ENCODE measurements at places on chromosomes 16 and 17. TPM values are rescaled to one million over a fixed set of nuclear protein-coding genes. Genes with fewer than 3 reads are reported as not detected.

GRCh38 chr17:57926723-57927047 is 28.5 kb downstream of the CUEDC1 start:
- H3K36me3 ChIP-seq: no peaks in the 10 kb centered on the region
- DNase-seq: no peak
- no peak overlapping the region for H3K27ac ChIP-seq
- H3K4me1 ChIP-seq: peaks cover 31% of the 10 kb centered on the region

- no peaks in the 10 kb centered on the region for H3K36me3 ChIP-seq
- no peak overlapping the region for H3K27ac ChIP-seq
- no peak for DNase-seq
- H3K4me1 ChIP-seq: peaks cover 4% of the 10 kb centered on the region
These were observed 5.3 kb downstream of the EFNB3 start for GRCh38 chr17:7710301-7710700.

The CD7 gene
- total RNA-seq: not detected

DNA sequence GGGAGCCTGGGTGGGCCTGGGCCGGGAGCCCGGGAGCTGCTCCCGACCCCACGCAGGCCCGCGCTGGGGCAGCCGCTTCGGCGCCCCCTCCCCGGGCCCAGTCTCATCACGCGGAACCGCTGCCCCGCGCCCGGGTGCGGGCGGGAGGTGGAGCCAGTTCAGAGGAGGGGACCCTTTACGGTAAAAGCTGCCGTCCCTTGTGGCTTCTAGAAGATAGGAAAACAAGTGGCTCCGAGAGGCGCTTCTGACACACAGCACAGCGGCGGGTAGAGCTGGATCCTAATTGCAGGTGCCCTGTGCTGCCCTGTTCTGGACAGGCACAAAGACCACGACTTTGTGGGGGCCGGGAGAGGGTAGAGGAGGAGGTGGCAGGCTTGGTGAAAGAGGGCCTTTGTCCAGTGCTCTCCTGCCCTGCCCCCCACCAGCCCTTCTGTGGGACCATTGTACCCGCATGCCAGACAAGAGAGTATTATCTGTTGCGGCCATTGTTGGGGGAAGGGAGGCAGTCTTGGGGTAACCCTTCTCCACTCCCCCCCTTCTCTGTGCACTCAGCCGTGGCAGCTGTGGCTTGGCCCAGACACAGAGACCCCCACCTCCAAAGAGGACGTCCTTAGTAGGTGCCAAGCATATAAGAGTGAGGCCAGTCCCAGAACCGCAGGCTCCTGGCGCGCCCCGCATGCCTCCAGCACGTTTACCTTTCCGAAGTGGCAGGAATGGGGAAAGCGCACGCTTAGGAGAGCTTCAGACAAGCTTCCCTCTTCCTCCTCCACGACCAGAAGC is 736 bp downstream of the CNP start:
- H3K4me3 ChIP-seq: peak overlapping the region; percentile 76
- H3K36me3 ChIP-seq: peaks cover 4% of the 10 kb centered on the region
- peak; percentile 63 for DNase-seq
- H3K27ac ChIP-seq: peak overlapping the region; percentile 87

GRCh38 chr16:78571898-78572358 is 472.5 kb downstream of the WWOX start:
- H3K4me3 ChIP-seq: no peak overlapping the region
- DNase-seq: no peak
- no peaks in the 10 kb centered on the region for H3K4me1 ChIP-seq
- no peak overlapping the region for H3K27ac ChIP-seq

GRCh38 chr17:49249292-49249794 is 18.8 kb upstream of the PHOSPHO1 start:
- no peaks in the 10 kb centered on the region for H3K36me3 ChIP-seq
- no peak for DNase-seq
- peaks cover 24% of the 10 kb centered on the region for H3K27me3 ChIP-seq
- no peak overlapping the region for H3K27ac ChIP-seq
- no peaks in the 10 kb centered on the region for H3K4me1 ChIP-seq
- no peak overlapping the region for H3K4me3 ChIP-seq

GRCh38 chr16:72969146-72969545 is 78.8 kb downstream of the ZFHX3 start:
- no peaks in the 10 kb centered on the region for H3K36me3 ChIP-seq
- H3K4me1 ChIP-seq: peaks cover 29% of the 10 kb centered on the region
- no peak overlapping the region for H3K4me3 ChIP-seq
- no peak for DNase-seq

- DNase-seq: no peak
- no peaks in the 10 kb centered on the region for H3K36me3 ChIP-seq
- H3K4me3 ChIP-seq: no peak overlapping the region
- H3K27ac ChIP-seq: no peak overlapping the region
- no peaks in the 10 kb centered on the region for H3K27me3 ChIP-seq
These were observed 93.5 kb downstream of the PRKCA start for GRCh38 chr17:66395961-66396360.

DNA sequence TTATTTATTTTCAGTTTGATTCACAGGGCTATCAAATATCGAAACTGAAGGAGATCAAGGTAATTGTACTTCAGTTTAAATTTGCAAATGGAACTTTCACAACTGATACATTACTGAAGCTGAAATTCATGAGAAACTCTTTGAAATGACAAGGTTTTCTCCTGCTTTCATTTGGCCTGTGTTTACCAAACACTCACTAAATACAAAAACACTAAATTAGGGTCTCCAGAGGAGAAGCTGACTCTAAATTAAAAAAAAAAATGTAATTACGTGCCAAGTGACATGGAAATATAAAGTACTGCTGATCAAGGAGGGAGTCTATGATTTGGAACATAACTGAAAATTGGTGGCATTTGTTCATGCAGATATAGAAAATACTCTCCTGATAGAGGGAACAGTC is 205.8 kb downstream of the CDH11 start:
- no peaks in the 10 kb centered on the region for H3K4me1 ChIP-seq
- H3K27me3 ChIP-seq: no peaks in the 10 kb centered on the region
- no peak for DNase-seq

GRCh38 chr16:79845734-79846135 is 245.2 kb upstream of the MAF start:
- H3K4me1 ChIP-seq: no peaks in the 10 kb centered on the region
- H3K36me3 ChIP-seq: no peaks in the 10 kb centered on the region
- no peak overlapping the region for H3K4me3 ChIP-seq
- DNase-seq: no peak
- H3K27me3 ChIP-seq: no peaks in the 10 kb centered on the region

DNA sequence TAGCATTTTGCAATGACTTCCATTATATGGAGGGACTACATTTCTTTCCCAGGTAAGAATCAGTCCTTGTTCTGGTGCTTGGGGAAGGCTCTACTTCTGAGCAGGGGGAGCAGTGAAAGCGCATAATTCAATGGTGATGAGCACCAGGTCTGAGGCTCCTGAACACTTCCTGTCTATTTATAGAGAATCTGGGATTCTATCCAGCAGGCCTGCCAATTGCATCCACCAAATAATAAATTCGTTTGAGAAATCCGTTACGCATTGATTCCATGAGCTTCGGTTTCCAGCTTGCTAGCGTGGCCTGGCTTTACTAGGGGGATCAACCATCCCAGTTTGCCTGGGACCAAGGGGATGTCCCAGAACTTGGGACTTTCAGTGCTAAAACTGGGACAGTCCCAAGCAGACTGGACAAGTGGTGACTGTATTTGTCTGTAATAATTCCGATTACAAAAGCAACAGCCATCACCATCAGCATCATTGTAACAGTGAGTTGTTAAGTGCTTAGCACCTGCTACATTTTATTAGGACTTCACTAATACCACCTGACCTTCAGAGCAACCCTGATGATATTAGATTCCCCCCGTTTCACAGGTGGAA is 349.9 kb downstream of the MAF start:
- peak; percentile 20 for DNase-seq
- H3K36me3 ChIP-seq: no peaks in the 10 kb centered on the region

DNA sequence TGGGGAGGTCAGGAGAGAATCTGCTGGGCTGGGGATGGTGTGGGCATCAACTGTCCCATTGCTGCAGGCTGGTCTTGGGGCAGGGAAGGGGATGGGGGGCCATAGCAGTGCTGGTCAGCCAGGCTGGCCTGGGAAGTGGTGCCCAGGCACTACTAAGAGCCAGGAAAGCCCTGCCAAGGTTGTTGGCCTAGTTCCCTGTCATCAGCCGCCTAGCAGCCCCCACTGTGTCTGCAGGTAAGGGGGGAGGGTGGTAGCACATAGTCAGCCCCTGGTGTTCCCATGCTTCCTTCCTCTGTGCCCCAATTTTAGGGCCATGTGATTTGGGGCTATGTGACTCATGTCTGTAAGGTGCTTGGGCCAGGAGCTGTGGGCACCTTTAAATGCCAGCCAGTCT is 17.8 kb downstream of the GJD3 start:
- H3K4me3 ChIP-seq: peak overlapping the region; percentile 5
- no peaks in the 10 kb centered on the region for H3K36me3 ChIP-seq
- H3K27me3 ChIP-seq: no peaks in the 10 kb centered on the region
- DNase-seq: no peak

- H3K36me3 ChIP-seq: no peaks in the 10 kb centered on the region
- H3K27ac ChIP-seq: no peak overlapping the region
- no peak for DNase-seq
- no peak overlapping the region for H3K4me3 ChIP-seq
- peaks cover 9% of the 10 kb centered on the region for H3K4me1 ChIP-seq
- no peaks in the 10 kb centered on the region for H3K27me3 ChIP-seq
These were observed 2.9 kb downstream of the MARCHF10 start for GRCh38 chr17:62805234-62805633.

GRCh38 chr17:4038076-4038475 is 73.8 kb upstream of the ATP2A3 start:
- no peaks in the 10 kb centered on the region for H3K4me1 ChIP-seq
- no peaks in the 10 kb centered on the region for H3K27me3 ChIP-seq
- no peak overlapping the region for H3K4me3 ChIP-seq

DNA sequence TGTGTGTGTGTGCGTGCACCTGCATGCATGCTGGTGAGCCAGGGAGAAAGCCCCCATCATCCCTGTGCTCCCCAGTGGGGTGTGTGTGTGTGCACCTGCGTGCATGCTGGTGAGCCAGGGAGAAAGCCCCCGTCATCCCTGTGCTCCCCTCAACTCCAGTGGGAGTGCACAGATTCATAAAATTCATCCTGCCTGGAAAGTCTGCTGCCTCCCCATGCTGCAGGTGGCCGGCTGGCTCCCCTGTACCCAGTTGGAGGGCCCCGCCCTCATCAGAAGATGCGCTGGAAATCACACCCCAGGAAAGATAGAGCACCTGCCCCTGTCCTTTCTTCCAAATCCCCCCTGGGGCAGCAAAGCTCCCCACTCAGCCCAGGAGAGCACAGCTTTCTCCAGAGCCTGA is 84.8 kb upstream of the DOC2B start:
- H3K27me3 ChIP-seq: no peaks in the 10 kb centered on the region
- no peak overlapping the region for H3K4me3 ChIP-seq
- H3K36me3 ChIP-seq: peaks cover 8% of the 10 kb centered on the region
- no peak for DNase-seq

The TTLL6 gene
- total RNA-seq: 0.60 TPM

DNA sequence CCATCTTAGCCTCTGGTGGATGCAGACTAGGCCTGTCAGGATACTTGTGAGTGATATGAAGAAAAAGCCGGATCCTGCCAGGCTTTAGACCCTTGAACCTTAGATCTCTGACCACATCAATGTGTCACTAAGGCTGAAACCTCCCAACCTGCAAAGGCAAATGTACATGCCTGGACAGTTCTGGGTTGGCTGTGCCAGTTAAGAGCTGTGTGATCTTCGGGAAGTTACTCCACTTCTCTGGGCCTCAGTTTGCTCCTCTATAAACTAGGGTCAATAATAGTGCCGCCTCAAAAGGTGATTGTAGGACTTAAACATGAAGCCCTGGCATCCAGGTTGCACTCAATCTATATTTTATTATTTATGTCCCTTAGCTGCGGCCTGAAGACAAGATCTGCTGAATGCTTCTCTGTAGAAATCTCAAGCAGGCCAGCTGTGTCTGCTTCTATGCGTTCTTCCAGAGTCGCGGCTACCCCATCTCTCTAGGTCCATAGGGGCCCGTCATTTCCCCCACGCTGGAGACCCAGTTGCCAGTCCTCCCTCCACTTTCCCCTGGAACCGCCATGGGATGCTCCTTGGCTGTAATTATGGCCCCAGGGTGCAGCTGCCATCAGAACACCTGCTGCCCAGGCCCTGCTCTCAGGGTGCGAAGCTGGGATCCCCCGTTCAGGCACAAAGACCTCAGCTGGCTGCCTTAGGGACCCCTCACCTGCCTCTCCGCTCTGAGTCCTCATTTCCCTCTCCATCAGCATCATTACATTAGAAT is 50.2 kb downstream of the AKAP1 start:
- H3K36me3 ChIP-seq: no peaks in the 10 kb centered on the region
- DNase-seq: no peak
- H3K4me3 ChIP-seq: no peak overlapping the region
- H3K4me1 ChIP-seq: no peaks in the 10 kb centered on the region
- no peaks in the 10 kb centered on the region for H3K27me3 ChIP-seq

The ITGAL gene
- 8.8 TPM for total RNA-seq

The SEPTIN1 gene
- 3.6 TPM for total RNA-seq

GRCh38 chr17:41196068-41196467 is 6.4 kb downstream of the KRTAP9-1 start:
- no peaks in the 10 kb centered on the region for H3K36me3 ChIP-seq
- H3K27ac ChIP-seq: no peak overlapping the region
- no peaks in the 10 kb centered on the region for H3K27me3 ChIP-seq
- no peak overlapping the region for H3K4me3 ChIP-seq

GRCh38 chr17:51709694-51710633 is 448.6 kb downstream of the CA10 start:
- peak; percentile 19 for DNase-seq
- H3K4me3 ChIP-seq: no peak overlapping the region
- peak overlapping the region; percentile 67 for H3K27ac ChIP-seq
- H3K27me3 ChIP-seq: no peaks in the 10 kb centered on the region

Data from tibial nerve (tissue), 4 donors.